ENCODE measurements at places on chromosomes 16 and 17. TPM values are rescaled to one million over a fixed set of nuclear protein-coding genes. Genes with fewer than 3 reads are reported as not detected.

Gene TBX6
- total RNA-seq = 0.12 TPM

Gene DHX8
- total RNA-seq = 48.1 TPM

Gene AGRP
- total RNA-seq = not detected

Gene CSH2
- not detected for total RNA-seq

Gene DRC3
- 0.66 TPM for total RNA-seq

Gene CCL22
- not detected for total RNA-seq

Gene PAGR1
- total RNA-seq = 21.0 TPM

Gene PMFBP1
- total RNA-seq = under 0.01 TPM

Gene CA7
- total RNA-seq = not detected

Gene YPEL2
- total RNA-seq = 16.9 TPM

Gene CCDC200
- total RNA-seq = not detected

Gene NOG
- not detected for total RNA-seq

Gene HSF4
- total RNA-seq = 4.9 TPM

Gene SOX15
- total RNA-seq = 0.26 TPM

Gene SARM1
- total RNA-seq = 6.5 TPM

Gene TBC1D3C
- not detected for total RNA-seq

Gene HOXB5
- total RNA-seq = not detected

Gene CD300A
- not detected for total RNA-seq

Gene MLYCD
- total RNA-seq = 3.2 TPM

Gene KCNJ2
- total RNA-seq = 0.25 TPM

Gene NME1
- 153 TPM for total RNA-seq

Gene GP1BA
- total RNA-seq = not detected

Gene RABEP1
- 60.9 TPM for total RNA-seq

Gene SNX20
- not detected for total RNA-seq

Gene KRTAP4-5
- not detected for total RNA-seq

Gene NPIPB6
- 1.2 TPM for total RNA-seq

Gene KCNG4
- total RNA-seq = under 0.01 TPM

Gene DOC2B
- total RNA-seq = not detected

Gene CBX8
- total RNA-seq = 4.2 TPM

Gene SMIM22
- not detected for total RNA-seq

Gene NECAB2
- 0.13 TPM for total RNA-seq

Gene TMEM114
- not detected for total RNA-seq

Gene TPPP3
- total RNA-seq = 0.66 TPM

Gene PRSS22
- total RNA-seq = not detected

Gene SMPD3
- not detected for total RNA-seq

Gene PRKCB
- 0.19 TPM for total RNA-seq

Gene HBM
- total RNA-seq = not detected

Gene KRTAP4-9
- total RNA-seq = not detected

Gene TMEM186
- total RNA-seq = 3.8 TPM

All from aortic smooth muscle cell (primary cell).